Endothelial cell (in vitro differentiated cells): ENCODE measurements at places on chromosomes 2 and 18. TPM values are rescaled to one million over a fixed set of nuclear protein-coding genes. Genes with fewer than 3 reads are reported as not detected.

Gene GLB1L
- 7.3 TPM for total RNA-seq

Gene EHBP1
- total RNA-seq: 54.4 TPM

Gene RBM44
- total RNA-seq: 0.44 TPM

Gene ABCB6
- total RNA-seq: 11.4 TPM

Gene REG3A
- not detected for total RNA-seq

Gene GPR45
- 0.21 TPM for total RNA-seq

Gene CCDC102B
- 8.2 TPM for total RNA-seq
